ENCODE measurements at places on chromosomes 3 and 15.
A peak's percentile ranks its signal among the peaks of the same experiment; 100 is the strongest.

DNA sequence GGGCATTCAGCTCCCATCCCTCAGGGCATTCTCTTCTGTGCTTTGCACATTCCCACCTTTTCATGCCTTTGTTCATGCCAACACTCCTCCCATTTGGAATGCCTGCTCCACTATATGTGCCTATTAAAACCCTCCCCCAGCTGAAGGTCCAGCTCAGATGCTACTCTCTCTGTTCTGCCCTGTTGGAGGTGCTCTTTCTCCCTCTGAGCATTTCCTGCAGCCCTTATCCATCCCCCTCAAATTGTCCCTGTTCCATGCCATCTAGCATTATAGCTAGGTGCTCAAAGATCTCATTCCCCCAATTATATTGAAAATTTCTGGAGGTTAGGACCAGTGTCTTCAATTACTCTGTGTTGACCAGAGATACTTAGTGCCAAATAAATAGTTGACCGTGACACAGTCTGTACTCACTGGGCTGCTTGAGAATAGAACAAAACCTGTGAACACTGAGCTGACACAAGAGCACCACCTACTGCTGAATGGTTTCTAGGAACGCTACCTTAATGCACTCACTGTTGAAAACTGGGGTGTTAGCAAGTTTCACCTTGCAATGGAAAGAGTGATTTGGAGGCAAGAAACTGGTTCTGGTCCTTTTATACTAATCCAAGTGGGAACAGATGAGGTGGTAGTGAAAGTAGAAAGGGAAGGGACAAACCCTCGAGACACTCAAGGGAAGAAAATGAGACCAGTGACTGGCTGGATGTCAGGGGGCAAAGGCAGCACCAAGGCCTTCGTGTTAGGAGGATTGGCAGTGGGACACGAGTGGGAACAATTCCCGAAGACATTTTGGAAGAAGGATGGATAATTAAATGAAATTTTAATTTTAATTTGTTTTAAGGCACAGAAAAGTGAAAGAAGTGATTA, 289.8 kb upstream of the ROPN1 start:
- no peak for DNase-seq

DNA sequence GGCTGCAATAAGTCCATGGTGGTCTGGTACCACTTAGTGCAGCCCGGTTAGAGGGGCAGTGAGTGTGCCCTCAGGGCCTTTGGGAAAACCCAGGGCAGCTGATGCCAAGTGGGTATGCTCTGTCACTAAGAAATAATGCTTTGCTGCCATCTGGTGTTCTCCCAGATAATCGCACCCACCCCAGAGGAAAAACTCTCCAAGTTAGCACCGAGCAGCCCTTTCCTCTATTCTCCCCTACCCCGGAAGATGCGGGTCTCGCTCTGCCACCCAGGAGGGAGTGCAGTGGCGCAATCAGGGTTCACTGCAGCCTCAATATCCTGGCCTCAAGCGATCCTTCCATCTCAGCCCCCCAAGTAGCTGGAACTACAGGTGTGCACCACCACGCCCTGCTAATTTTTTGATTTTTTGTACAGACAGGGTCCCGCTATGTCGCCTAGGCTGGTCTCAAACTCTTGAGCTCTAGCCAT, 21.3 kb upstream of the DAPK2 start:
- DNase-seq, result peak; percentile 59

DNA sequence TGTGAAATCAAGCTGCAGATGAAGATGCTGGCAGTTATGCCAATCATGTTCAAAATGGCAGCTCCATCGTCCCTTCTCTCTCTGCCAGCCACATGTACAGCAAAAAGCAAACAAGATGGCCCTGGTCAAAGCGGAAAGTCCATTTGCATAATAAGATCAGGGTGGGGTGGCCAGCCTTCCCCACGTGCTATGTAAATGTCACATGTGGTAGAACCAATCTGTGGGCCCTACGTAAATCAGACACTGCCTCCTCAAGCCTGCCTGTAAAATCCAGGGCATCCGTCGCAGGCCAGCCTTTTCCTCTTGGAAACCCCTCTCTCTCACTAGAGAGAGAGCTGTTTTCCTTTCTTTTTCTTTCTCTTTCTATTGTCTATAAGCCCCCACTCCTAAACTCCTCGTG, 243.5 kb upstream of the KBTBD8 start:
- DNase-seq, result no peak

GRCh38 chr15:48481802-48482201, 150.6 kb downstream of the DUT start:
- no peak for DNase-seq

DNA sequence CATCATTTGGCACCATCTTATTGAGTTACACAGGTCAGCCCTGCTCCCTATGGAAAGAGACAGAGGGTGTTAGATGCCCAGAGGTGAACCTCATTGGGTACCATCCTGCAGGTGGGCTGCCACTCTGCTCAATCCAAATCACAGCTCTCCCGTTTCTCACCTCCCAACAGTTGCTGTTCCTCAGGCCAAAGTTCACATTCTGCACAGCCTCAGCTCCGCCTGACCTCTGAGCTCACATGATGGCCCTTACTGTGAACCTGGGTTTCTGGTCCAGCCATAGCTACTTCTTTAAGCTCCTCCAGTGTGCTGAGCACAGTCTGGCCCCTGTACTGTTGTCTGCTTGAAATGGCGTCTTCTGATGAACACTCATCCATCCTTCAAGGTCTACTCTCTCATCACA, 47.8 kb downstream of the BTD start:
- DNase-seq, result no peak

DNA sequence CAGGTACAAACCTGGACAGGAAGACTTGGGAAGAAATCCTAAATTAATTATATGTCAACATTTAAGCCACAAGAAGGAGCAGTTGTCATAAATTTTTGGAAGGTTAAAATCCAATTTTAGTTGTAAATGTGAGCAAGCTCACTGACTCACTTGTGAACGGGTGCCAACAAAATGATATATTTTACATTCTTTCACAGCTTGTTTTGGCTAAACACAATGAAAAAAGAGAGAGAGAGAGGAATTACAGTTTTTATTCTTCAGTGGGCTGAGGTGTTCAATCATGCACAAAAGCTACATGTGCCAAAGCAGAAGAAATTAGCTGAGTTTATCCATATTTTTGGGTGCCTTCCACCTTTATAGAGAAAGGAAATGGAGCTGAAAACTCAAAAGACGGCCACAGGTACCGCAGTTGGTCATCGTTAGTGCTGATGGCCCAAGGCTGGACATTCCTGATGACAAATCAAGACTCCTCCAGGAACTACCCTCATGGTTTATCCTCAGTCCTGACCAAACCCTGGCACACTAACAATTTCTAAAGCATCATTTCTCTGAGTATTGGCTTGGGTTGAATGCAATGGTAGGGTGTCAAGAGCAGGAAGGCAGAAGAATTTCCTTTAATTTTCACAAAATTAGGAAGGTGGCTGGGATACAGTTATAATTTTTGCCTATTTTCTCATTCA, 37.6 kb upstream of the WNT5A start:
- no peak for DNase-seq

DNA sequence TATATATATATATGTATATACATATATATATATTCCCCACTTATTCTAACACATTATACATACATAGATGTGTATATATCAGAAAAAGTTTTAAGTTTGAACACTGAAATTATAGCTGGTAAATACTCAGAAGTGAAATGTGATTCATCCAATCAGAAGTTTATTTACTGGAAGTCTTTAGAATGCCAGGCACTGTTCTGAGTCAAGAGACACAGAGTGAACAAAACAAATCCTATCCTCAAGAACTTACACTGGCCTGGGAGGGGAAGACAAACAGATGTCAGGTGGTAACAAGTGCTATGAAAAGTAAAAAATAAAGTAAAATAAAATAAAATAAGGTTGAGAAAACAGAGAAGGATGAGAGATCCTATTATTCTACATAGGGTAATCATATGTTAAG, 13.4 kb downstream of the DHX36 start:
- no peak for DNase-seq

- no peak for DNase-seq
Measured at GRCh38 chr15:92643849-92644815, 11.4 kb downstream of the FAM174B start.

GRCh38 chr15:45439521-45440260, 61.3 kb upstream of the GATM start:
- no peak for DNase-seq

GRCh38 chr3:78287085-78287484, 1247.2 kb downstream of the ROBO2 start:
- no peak for DNase-seq

GRCh38 chr3:140243575-140243974, 308.6 kb downstream of the CLSTN2 start:
- no peak for DNase-seq

DNA sequence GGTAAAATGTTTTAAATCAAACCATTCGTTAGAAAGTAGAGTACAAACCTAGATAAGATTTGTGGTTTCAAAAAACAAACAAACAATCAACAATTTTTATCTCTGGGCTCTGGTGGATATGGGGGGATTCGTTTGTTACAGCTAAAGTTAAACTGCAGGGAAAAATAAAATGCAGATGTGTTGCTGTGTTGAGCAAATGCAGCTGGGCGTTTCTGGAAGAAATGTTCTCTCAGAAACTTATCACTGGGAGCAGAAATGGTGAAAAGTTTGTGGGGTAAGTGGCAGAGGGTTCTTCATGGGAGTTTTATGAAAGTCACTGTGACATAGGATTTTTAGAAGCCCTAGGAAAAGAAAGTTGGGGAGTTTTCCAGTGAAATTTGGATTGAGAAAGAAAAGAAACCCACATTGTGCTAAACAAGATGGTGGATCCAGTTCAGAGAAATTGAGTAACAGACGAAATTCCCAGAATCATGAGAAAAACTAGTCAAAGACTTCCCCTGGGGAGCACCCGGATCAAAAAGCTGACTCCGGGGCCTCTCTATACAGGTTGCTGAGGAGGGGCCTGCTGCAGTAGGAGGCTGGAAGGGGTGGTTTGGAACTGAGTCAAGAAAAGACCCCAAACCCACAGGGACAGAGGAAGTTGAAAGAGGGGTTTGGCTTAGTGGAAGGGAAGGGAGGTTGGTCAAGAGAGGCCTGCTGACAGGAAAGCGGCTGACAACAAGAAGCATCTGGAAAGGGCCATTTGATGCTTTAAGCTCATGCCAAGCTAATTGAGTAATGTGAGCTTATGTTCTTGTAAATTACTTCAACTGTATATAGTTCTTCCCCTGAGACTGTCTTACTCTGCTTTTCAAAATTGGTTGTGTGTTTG, 108.7 kb downstream of the RARB start:
- DNase-seq, result no peak

DNA sequence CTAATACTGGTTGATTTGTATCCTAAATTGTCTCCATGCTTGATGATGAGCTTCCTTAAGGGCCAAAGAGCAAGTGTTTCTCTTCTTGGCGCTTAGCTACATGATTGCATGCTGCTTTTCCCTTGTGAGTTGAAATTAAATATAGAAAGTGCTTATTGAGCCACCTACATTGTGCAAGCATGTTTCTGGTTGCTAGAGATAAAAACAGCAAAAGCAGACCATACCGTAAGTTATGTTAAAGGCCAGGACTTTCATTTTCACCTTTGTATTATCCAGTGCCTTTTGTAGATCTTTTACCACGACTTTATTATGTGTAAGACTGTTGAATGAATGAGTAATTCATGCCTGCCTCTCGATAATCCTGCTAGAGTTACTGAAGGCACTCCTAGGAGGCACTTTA, 41.9 kb upstream of the CCNB2 start:
- no peak for DNase-seq

- DNase-seq, result no peak
Measured at GRCh38 chr3:118425272-118425837, 609.3 kb downstream of the IGSF11 start.

- DNase-seq, result no peak
Measured at GRCh38 chr3:196501316-196502044, 2.1 kb downstream of the RNF168 start.

GRCh38 chr3:144128108-144128892, 156.7 kb downstream of the DIPK2A start:
- DNase-seq, result no peak

GRCh38 chr15:82294061-82294690, 31.6 kb downstream of the SAXO2 start:
- no peak for DNase-seq

GRCh38 chr15:76098685-76099084, 38.9 kb downstream of the TMEM266 start:
- no peak for DNase-seq

DNA sequence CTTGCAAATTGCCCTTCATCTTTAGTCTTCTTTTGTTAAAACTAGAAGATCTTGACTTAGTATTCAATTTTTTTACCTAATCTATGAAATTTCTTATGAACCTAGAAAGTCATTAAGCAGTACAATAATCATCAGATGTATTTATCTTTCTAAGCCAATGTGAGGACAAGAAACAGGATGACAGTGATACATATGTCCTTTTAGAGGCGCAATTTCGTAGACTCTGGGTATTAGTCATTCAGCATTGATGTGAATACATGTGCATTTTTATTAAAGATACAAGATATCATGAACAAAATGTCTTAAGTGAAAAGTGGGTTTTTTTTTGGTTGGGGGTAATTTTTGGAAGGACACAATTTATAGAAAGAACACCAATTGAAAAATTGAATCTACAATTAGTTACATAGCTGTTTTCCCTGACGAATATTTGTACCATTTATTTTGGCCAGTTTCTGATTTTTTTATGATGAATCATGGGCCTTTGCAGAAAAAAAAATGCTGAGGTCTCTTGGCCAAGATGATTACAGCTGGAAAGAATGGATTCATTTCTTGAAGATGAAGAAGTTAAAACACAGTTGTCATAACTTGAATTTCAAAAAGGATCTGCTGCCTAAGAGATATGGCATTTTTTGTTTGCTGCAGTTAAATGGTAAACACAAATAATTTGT, 48.9 kb upstream of the AGTR1 start:
- DNase-seq, result no peak

DNA sequence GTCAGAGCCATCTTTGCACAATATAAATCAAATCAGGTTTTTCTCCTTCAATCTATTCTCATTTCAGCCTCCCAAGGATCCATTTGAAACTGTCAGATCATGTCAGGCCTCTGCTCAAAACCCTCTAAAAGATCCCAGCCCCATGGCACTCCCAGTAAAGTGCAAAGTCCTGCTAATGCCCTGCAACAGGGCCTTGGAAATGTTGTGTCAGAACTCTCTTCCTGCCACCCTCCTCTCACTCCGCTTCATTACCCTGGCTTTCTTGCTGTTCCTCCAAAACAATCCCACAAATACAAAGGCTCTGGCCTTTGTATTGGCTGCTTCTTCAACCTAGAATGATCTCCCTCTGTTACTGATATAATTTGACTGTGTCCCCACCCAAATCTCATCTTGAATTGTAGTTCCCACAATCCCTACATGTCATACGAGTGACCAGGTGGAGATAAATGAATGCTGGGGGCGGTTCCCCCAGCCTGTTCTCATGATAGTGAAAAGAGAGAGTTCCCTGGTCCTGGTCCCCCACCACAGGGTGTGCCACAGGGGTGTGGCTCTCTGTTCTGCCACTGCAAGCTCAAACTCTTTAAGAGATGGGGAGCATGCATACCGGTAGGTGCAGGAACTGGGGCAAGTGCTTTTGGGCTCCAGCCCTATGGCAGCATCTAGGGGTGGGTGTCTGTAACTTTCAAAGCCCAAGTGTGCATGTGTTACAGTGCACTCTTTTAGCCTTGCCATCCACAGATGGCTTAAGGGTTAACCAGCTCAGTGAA, 22.9 kb upstream of the TRA2B start:
- DNase-seq, result no peak
